Right lobe of liver (tissue), 6 donors: ENCODE measurements at places on chromosomes 5 and 9. TPM values are rescaled to one million over a fixed set of nuclear protein-coding genes. Genes with fewer than 3 reads are reported as not detected.
A peak's percentile ranks its signal among the peaks of the same experiment; 100 is the strongest.

The MARCHF11 gene
- total RNA-seq: not detected

The LHFPL2 gene
- total RNA-seq: 6.3 TPM

The NEUROG1 gene
- not detected for total RNA-seq

The ARL14EPL gene
- not detected for total RNA-seq

The MTAP gene
- 21.1 TPM for total RNA-seq

The IFNB1 gene
- not detected for total RNA-seq

GRCh38 chr9:33184963-33185362 lies 17.8 kb upstream of the B4GALT1 start:
- no peak for DNase-seq
- no peak overlapping the region for H3K27ac ChIP-seq
- no peak overlapping the region for H3K4me3 ChIP-seq
- no peaks in the 10 kb centered on the region for H3K27me3 ChIP-seq
- no peaks in the 10 kb centered on the region for H3K36me3 ChIP-seq

DNA sequence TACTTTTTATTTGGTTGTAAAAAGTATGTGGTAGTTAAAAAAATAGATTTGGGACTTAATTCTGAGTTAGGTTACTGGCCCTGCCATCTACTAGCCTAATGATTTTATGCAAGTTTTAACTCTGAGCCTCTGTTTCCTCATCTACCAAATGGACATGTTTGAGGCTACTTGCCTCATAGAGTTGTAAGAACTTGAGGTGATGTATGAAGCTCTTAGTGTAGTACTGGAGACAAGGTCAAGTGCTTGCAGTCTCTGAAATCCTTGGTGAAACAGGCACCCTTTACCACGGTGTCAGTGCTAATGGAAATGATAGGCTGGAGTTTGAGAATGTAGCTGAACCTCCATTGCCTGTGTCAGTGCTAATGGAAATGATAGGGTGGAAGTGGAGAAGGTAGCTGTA lies 15.3 kb downstream of the GPR107 start:
- peaks cover 18% of the 10 kb centered on the region for H3K4me1 ChIP-seq
- no peak overlapping the region for H3K4me3 ChIP-seq
- H3K27me3 ChIP-seq: no peaks in the 10 kb centered on the region
- no peak for DNase-seq
- H3K27ac ChIP-seq: no peak overlapping the region

GRCh38 chr5:169413416-169413815 lies 112.5 kb upstream of the SLIT3 start:
- no peaks in the 10 kb centered on the region for H3K4me1 ChIP-seq
- H3K4me3 ChIP-seq: no peak overlapping the region
- no peak overlapping the region for H3K27ac ChIP-seq
- H3K27me3 ChIP-seq: no peaks in the 10 kb centered on the region

GRCh38 chr5:127899214-127899610 lies 184.4 kb upstream of the SLC12A2 start:
- H3K27ac ChIP-seq: no peak overlapping the region
- DNase-seq: no peak
- H3K27me3 ChIP-seq: no peaks in the 10 kb centered on the region

GRCh38 chr5:172035049-172035448 lies 28.6 kb upstream of the FBXW11 start:
- no peaks in the 10 kb centered on the region for H3K4me1 ChIP-seq
- no peak overlapping the region for H3K4me3 ChIP-seq
- H3K27me3 ChIP-seq: no peaks in the 10 kb centered on the region
- H3K27ac ChIP-seq: no peak overlapping the region
- no peaks in the 10 kb centered on the region for H3K36me3 ChIP-seq

DNA sequence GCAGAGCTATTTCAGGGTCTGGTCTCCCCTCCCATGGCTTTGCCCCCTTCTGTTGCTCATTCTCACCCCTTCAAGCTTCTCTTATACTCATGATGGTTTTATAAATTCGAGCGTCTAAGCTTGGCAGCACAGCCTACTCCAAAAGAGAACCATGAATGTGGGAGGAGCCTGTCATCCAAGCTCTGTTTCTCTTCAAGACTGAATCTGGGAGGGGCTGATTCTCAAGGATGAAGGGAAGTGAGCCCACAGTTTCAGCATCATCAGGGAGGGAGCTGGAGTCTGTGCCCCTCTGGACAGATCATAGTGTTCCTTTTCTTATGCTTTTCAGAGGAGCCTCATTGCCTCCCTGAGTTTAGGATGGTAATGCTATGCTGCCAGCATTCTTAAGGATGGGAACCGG lies 168.6 kb downstream of the CFAP90 start:
- no peak overlapping the region for H3K27ac ChIP-seq
- no peaks in the 10 kb centered on the region for H3K27me3 ChIP-seq
- H3K4me1 ChIP-seq: no peaks in the 10 kb centered on the region
- no peak for DNase-seq
- no peaks in the 10 kb centered on the region for H3K36me3 ChIP-seq
- H3K4me3 ChIP-seq: no peak overlapping the region

- no peaks in the 10 kb centered on the region for H3K4me1 ChIP-seq
- no peaks in the 10 kb centered on the region for H3K36me3 ChIP-seq
Measured at GRCh38 chr5:138964647-138965201, 89.6 kb upstream of the LRRTM2 start.

- H3K27ac ChIP-seq: no peak overlapping the region
- H3K36me3 ChIP-seq: peaks cover 55% of the 10 kb centered on the region
- no peaks in the 10 kb centered on the region for H3K4me1 ChIP-seq
- no peaks in the 10 kb centered on the region for H3K27me3 ChIP-seq
Measured at GRCh38 chr9:13127131-13127530, 152.4 kb downstream of the MPDZ start.

- H3K36me3 ChIP-seq: no peaks in the 10 kb centered on the region
- H3K27ac ChIP-seq: no peak overlapping the region
- H3K4me3 ChIP-seq: no peak overlapping the region
- no peak for DNase-seq
Measured at GRCh38 chr9:13113751-13114150, 165.7 kb downstream of the MPDZ start.

GRCh38 chr5:142254431-142254830 lies 70.4 kb downstream of the SPRY4 start:
- H3K4me1 ChIP-seq: no peaks in the 10 kb centered on the region
- no peak overlapping the region for H3K4me3 ChIP-seq
- no peak overlapping the region for H3K27ac ChIP-seq
- no peak for DNase-seq

DNA sequence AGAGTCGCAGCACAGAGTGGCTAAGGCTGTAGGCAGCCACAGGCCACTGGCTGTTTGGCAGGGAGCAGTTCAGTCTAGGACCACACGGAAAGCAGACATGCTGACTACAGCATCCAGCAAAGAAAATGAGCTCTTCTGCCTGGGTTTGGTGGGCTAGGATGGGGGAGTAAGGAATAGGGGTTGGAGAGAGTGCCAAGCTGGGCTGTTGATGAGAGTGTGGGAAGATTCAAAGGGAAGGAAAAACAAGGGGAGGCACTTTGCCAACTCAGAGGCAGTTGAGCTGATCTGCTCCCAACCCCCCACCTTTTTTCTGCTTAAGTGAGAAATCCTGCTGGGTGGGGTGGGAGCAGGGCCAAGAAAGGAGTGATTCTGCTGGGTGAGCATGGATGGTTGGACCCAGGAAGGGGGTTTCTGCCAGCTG lies 35.9 kb downstream of the SVEP1 start:
- no peak for DNase-seq
- no peak overlapping the region for H3K4me3 ChIP-seq
- H3K36me3 ChIP-seq: no peaks in the 10 kb centered on the region
- H3K27me3 ChIP-seq: no peaks in the 10 kb centered on the region

DNA sequence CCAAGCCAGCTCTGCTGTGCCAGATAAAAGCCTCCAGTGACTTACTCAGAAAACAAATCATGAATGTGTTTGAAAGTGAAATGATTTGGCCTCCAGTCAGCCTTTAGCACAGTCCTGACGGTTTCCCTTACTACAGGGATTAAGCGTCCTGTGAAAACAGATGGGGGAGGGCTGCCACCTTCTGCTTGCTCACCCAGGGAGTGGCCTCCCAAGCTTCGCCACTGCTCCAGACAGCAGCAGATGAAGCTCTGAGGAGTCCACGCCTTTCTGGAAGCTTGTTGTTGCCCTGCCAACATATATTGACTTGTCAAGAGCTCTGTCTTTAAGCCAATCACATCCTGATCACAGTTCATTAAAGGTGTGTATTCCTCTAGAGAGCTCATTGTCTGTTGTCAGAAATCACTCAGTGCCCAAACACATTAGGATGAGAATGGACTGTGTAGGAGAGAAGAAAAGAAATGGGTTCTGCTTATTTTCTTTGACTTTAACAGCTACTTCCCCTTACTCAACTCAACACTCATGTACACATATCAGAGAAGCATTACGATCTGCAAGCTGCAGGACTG lies 4.9 kb upstream of the FYB1 start:
- no peak overlapping the region for H3K4me3 ChIP-seq
- no peak for DNase-seq
- no peaks in the 10 kb centered on the region for H3K4me1 ChIP-seq
- no peaks in the 10 kb centered on the region for H3K36me3 ChIP-seq

- H3K27me3 ChIP-seq: no peaks in the 10 kb centered on the region
- peak overlapping the region; percentile 97 for H3K27ac ChIP-seq
- no peak for DNase-seq
- peak overlapping the region; percentile 62 for H3K4me3 ChIP-seq
Measured at GRCh38 chr9:14311171-14311949, 2.6 kb downstream of the NFIB start.

DNA sequence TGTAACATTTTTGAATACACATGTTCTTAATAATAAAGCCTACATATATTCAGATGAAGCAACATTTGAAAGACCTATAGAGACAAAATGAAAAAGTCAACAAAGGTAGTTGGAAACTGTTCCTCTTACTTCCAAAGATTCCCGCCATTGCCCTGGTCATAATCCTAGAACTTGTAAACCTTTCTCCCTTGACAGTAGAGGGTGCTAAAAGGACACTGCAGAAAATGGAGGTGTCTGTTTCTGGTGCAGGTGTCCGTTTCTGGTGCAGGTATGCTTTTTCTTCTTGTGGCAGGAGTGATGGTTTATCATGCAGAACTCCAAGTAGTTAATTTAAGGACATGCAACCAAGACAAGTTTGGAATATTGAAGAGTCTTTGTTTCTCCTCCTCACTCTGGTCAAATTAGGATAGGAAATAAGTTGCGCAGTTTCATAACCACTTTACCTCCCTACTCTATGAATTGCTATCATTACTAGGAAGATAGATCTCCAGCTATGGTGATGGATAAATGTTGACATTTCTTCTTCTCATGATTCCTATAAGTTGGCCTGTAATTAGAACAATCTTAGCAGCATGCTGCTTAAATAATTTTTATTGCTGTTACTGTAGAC lies 56.0 kb upstream of the FAM174A start:
- H3K4me1 ChIP-seq: no peaks in the 10 kb centered on the region
- H3K27ac ChIP-seq: no peak overlapping the region
- H3K27me3 ChIP-seq: no peaks in the 10 kb centered on the region
- no peak overlapping the region for H3K4me3 ChIP-seq
- no peaks in the 10 kb centered on the region for H3K36me3 ChIP-seq

DNA sequence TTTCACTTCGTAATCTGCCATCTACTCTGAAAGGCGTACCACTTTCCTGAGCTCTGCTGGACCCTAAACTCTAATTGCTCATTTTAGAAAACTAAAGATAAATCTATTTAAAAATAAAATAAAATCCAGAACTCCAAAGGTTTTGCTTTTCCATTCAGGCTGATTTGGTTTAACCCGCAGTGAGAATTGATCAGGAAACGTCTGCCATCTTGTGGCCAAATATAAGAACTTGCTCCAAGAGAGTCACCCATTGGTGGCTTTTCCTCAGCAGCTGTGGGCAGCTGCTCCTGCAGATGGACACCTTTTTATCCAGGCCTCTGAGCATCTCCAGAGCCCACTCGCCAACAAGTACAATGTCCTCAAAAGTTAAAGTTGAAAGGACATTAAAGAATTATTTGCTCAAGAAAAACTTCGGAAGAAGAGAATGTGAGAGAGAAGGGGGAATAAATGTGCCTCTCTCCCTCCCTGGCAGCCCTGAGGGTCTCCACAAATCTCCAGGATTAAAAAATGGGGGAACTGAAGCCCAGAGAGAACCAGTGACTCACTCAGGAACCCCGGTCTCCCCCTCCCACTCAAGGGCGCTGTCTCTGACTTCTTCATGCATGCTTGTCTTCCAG lies 4.1 kb downstream of the SAXO1 start:
- H3K27me3 ChIP-seq: no peaks in the 10 kb centered on the region
- no peak overlapping the region for H3K27ac ChIP-seq
- H3K4me3 ChIP-seq: no peak overlapping the region
- H3K36me3 ChIP-seq: no peaks in the 10 kb centered on the region

DNA sequence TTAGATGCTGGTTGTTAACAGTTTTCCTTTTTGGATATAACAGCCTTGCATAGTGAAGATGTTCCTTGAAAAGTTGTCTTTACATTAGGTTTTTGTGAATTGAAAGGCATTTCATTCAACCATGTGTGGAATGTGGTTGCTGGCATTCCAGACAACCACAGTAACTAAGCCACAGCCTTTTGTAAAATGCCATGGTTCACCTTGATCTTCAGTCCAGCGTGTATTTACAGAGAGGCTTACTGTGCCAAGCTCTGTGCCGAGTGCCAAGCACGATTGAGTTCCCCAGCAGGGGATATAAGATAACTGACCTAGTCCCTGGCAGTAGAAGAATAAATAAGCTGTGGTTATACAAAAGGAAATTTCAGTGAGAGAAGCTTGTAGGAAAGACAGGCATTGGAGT lies 4.9 kb downstream of the EXOSC2 start:
- H3K27ac ChIP-seq: no peak overlapping the region
- peaks cover 25% of the 10 kb centered on the region for H3K4me1 ChIP-seq
- peaks cover 1% of the 10 kb centered on the region for H3K36me3 ChIP-seq
- peak; percentile 42 for DNase-seq
- no peaks in the 10 kb centered on the region for H3K27me3 ChIP-seq
- H3K4me3 ChIP-seq: no peak overlapping the region

- H3K4me3 ChIP-seq: no peak overlapping the region
- no peaks in the 10 kb centered on the region for H3K27me3 ChIP-seq
- H3K36me3 ChIP-seq: no peaks in the 10 kb centered on the region
- peak overlapping the region; percentile 6 for H3K27ac ChIP-seq
- no peak for DNase-seq
- no peaks in the 10 kb centered on the region for H3K4me1 ChIP-seq
Measured at GRCh38 chr5:32096891-32097595, 77.1 kb downstream of the GOLPH3 start.

DNA sequence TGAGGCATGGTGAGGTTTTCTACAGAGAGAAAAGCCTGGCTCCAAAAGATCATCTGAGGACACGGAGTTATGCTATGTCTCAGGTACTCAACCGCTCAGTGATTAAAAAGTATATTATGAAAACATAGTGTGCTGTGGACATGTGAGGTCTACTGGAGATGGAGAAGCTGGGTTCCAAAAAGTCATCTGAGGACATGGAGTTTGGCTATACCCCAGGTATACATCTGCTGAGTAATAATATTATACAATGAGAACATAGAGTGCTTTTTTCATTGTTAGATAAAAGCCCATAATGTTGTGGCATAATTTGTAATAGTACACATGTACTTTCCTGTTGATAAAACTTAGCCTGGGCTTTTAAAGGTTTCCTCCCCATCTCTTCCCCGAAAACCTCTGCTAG lies 70.7 kb upstream of the SHISAL2B start:
- no peak overlapping the region for H3K4me3 ChIP-seq
- H3K4me1 ChIP-seq: no peaks in the 10 kb centered on the region
- DNase-seq: no peak
- no peaks in the 10 kb centered on the region for H3K27me3 ChIP-seq
- H3K36me3 ChIP-seq: no peaks in the 10 kb centered on the region

- no peak overlapping the region for H3K27ac ChIP-seq
- no peak overlapping the region for H3K4me3 ChIP-seq
- H3K27me3 ChIP-seq: no peaks in the 10 kb centered on the region
Measured at GRCh38 chr5:22678886-22679285, 174.3 kb downstream of the CDH12 start.
